ENCODE measurements at places on chromosomes 3 and 15.
A peak's percentile ranks its signal among the peaks of the same experiment; 100 is the strongest.

GRCh38 chr3:182138393-182138792 lies 426.7 kb downstream of the SOX2 start:
- DNase-seq, result no peak

DNA sequence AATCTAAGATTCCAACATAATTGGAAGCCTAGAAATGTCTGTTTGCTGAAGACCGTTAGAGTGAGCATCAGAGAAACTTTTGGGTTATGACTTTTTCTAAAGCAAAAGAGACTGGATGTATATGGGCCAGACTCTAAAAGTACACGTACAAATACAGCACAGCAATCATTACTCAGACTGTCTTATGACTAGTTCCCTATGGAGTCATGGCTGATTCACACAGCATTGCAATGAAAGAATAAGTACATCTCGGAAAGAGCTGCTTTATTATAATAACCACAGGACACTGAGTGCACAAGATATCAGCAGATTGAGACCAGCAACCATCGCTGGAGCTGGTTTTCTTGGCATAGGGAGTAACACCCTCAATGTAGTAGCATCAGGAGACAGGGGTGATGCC lies 618.6 kb downstream of the NLGN1 start:
- DNase-seq, result peak; percentile 83

GRCh38 chr3:147843331-147843730 lies 434.2 kb downstream of the ZIC1 start:
- DNase-seq, result no peak

GRCh38 chr3:102237181-102237580 lies 197.6 kb upstream of the ZPLD1 start:
- DNase-seq, result no peak

Data from fibroblast of upper back skin (primary cell).